ENCODE measurements at places on chromosomes 12 and 14. TPM values are rescaled to one million over a fixed set of nuclear protein-coding genes. Genes with fewer than 3 reads are reported as not detected.

Gene SLC7A8
- 23.7 TPM for total RNA-seq

Gene TAS2R42
- not detected for total RNA-seq

Gene TMEM132C
- total RNA-seq = 10.5 TPM

Gene CLEC4C
- total RNA-seq = not detected

Gene TNS2
- total RNA-seq = 153 TPM

- H3K36me3 ChIP-seq = no peaks in the 10 kb centered on the region
- H3K27ac ChIP-seq = no peak overlapping the region
- no peak overlapping the region for H3K4me3 ChIP-seq
- H3K27me3 ChIP-seq = no peaks in the 10 kb centered on the region
These were observed 144.3 kb upstream of the GSC start for GRCh38 chr14:94914191-94914590.

GRCh38 chr14:31819281-31819680, 257.8 kb upstream of the ARHGAP5 start:
- H3K4me3 ChIP-seq = no peak overlapping the region
- H3K4me1 ChIP-seq = no peaks in the 10 kb centered on the region
- no peak overlapping the region for H3K27ac ChIP-seq

GRCh38 chr14:34060651-34060999, 109.8 kb upstream of the EGLN3 start:
- no peaks in the 10 kb centered on the region for H3K36me3 ChIP-seq
- H3K27ac ChIP-seq = peak overlapping the region; percentile 97

DNA sequence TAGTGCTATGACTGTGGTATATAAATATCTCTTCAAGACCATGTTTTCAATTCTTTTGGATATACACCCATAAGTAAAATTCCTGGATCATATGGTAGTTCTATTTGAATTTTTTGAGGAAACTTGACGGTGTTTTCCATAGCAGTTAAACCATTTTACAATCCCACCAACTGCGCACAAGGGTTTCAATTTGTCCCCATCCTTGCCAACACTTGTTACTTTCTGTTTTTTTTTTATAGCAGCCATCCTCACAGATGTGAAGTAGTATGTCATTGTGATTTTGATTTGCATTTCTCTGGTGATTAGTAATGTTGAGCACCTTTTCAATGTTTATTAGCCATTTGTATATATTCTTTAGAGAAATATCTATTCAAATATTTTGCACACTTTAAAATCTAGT, 14.5 kb upstream of the A2M start:
- H3K27ac ChIP-seq = no peak overlapping the region
- H3K4me3 ChIP-seq = no peak overlapping the region
- H3K4me1 ChIP-seq = no peaks in the 10 kb centered on the region
- H3K36me3 ChIP-seq = no peaks in the 10 kb centered on the region

DNA sequence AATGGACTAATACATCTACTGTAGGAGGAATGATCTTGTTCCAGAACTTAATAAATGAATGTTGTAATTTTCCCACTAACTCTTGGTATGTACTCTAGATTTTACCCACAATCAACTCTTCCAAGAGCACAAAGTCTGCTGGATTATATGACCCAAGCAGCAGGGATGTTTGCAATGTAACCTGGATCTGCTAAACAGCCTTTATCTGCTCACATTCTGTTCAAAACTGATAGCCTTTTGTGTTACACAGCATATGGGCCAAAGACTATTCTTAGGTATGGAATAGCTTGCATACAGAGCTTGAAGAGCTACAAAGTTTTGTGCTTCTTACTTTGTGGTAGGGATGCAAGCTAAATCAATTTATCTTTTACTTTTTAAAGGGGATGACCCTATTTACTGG, 213.7 kb upstream of the DCN start:
- H3K4me3 ChIP-seq = no peak overlapping the region
- H3K27me3 ChIP-seq = no peaks in the 10 kb centered on the region
- no peak overlapping the region for H3K27ac ChIP-seq
- no peaks in the 10 kb centered on the region for H3K36me3 ChIP-seq
- DNase-seq = no peak

DNA sequence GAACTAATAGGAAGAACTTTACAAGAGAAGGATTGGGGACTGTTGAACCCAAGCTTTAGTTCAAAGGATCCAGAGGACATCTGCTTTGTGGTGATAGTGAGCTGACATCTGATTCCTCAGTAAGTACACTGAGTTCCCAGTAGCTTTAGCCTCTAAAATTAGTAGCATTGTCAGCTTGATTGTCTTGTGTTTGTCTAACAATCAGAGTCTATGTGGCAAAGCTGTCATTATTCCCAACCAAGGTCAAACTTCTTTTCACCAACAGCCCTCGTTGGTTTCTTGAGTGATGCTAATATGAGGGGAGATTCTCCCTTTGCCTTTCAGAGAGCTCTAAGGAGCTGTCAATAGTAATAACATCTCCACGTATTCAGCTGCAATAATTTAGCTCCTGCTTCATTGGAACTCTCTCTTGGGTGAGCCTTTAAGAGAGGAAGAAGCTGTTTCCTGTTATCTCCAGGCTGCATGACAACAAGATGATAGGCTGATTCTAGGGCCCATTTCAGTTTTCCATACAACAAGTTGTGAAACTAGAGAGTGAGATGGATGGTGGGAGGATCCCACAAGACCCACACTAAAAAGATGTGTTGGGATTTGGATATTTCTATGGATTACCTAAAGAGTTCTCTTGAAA, 46.7 kb downstream of the TGFB3 start:
- no peaks in the 10 kb centered on the region for H3K27me3 ChIP-seq
- H3K27ac ChIP-seq = peak overlapping the region; percentile 33
- peaks cover 8% of the 10 kb centered on the region for H3K4me1 ChIP-seq
- no peak for DNase-seq
- no peaks in the 10 kb centered on the region for H3K36me3 ChIP-seq
- no peak overlapping the region for H3K4me3 ChIP-seq

- no peak overlapping the region for H3K27ac ChIP-seq
- H3K36me3 ChIP-seq = no peaks in the 10 kb centered on the region
- no peaks in the 10 kb centered on the region for H3K27me3 ChIP-seq
- no peak overlapping the region for H3K4me3 ChIP-seq
- no peak for DNase-seq
These were observed 62.6 kb upstream of the TMCC3 start for GRCh38 chr12:94712815-94713515.

- H3K27me3 ChIP-seq = no peaks in the 10 kb centered on the region
- H3K4me3 ChIP-seq = no peak overlapping the region
- H3K4me1 ChIP-seq = no peaks in the 10 kb centered on the region
- peak; percentile 94 for DNase-seq
- peaks cover 78% of the 10 kb centered on the region for H3K36me3 ChIP-seq
- H3K27ac ChIP-seq = peak overlapping the region; percentile 76
These were observed 50.7 kb downstream of the TPCN1 start for GRCh38 chr12:113271853-113272561.

- DNase-seq = no peak
- no peaks in the 10 kb centered on the region for H3K36me3 ChIP-seq
- no peak overlapping the region for H3K27ac ChIP-seq
These were observed 822.3 kb downstream of the LRFN5 start for GRCh38 chr14:42428996-42429395.

DNA sequence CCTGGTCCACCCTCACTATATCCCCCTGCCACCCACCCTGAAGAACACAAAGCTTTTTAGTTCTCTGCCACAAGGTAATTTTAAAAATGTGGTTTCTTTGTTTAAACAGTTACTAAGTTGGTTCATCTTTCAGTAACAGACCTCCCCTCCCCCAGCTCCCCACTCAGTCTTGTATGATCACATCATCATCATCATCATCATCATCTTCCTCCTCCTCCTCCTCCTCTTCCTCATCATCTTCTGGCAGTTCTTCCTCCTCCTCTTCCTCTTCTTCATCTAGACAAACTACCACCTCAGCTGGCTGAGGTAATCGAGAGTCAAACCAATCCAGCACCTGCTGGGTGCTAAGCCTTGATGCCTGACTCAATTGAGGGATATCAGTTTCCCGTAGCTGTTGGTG, 10.5 kb downstream of the HOMEZ start:
- H3K36me3 ChIP-seq = peaks cover 11% of the 10 kb centered on the region
- H3K4me1 ChIP-seq = peaks cover 8% of the 10 kb centered on the region
- H3K27ac ChIP-seq = no peak overlapping the region
- DNase-seq = no peak
- no peaks in the 10 kb centered on the region for H3K27me3 ChIP-seq

- no peak overlapping the region for H3K27ac ChIP-seq
- no peak for DNase-seq
- H3K4me3 ChIP-seq = no peak overlapping the region
- H3K36me3 ChIP-seq = no peaks in the 10 kb centered on the region
These were observed 138.7 kb downstream of the MED13L start for GRCh38 chr12:116138781-116139180.

- no peak for DNase-seq
- no peaks in the 10 kb centered on the region for H3K4me1 ChIP-seq
- no peak overlapping the region for H3K4me3 ChIP-seq
- peak overlapping the region; percentile 78 for H3K27ac ChIP-seq
These were observed 135.4 kb downstream of the NCOR2 start for GRCh38 chr12:124431971-124432370.

GRCh38 chr14:68392393-68393141, 400.3 kb downstream of the ZFP36L1 start:
- no peaks in the 10 kb centered on the region for H3K4me1 ChIP-seq
- H3K27me3 ChIP-seq = no peaks in the 10 kb centered on the region
- no peaks in the 10 kb centered on the region for H3K36me3 ChIP-seq
- H3K27ac ChIP-seq = peak overlapping the region; percentile 67
- H3K4me3 ChIP-seq = no peak overlapping the region
- DNase-seq = peak; percentile 79

DNA sequence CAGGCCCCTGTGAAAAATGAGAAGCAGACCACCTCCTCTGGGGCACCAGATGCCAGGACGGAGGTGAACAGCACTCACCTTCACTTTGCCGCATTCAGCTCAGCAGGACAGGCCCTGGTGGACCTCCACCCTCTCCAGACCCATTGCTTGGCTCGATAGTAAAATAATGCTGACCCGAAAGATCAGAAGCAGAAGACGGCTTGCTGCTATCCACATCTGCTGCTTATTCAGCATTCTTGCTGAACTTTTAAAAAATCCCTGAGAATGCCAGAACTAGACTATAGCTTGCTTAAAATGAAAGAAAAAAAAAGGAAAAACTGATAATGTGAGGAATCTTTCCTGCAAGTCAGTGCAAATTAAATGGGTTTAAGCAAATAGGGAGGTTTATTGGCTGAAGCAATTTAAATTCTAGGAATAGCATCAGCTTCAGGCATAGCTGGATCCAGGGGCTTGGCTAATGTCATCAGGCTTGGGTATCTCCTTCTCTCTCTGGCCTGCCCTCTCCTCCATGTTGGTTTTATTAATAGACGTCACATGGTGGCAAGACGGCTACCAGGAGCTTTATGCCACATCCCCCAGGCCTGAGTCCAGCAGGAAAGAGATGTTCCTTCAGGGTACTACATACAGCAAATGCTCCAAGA, 137.9 kb downstream of the SCARB1 start:
- H3K4me3 ChIP-seq = no peak overlapping the region
- peaks cover 30% of the 10 kb centered on the region for H3K4me1 ChIP-seq
- no peak for DNase-seq
- no peaks in the 10 kb centered on the region for H3K27me3 ChIP-seq
- peak overlapping the region; percentile 1 for H3K27ac ChIP-seq

DNA sequence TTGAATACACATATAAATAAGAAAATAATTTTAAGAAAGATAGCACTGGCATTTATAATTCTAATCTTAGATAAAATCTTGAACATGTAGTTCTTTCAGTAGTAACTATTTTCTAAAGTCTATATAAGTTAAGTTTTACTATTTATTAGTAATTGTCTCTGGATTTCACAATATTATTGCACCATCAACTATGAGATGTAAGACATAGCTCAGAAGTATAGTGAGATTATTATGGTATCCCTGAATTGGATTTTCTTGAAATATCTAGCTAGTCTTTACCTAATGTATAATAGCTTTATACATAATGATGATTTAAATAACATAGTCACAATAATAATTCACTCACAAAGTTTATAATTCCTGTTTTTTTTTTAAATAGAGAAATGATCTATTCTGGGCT, 6.7 kb downstream of the CLEC12A start:
- H3K27me3 ChIP-seq = no peaks in the 10 kb centered on the region
- DNase-seq = no peak
- H3K4me1 ChIP-seq = no peaks in the 10 kb centered on the region
- no peaks in the 10 kb centered on the region for H3K36me3 ChIP-seq

DNA sequence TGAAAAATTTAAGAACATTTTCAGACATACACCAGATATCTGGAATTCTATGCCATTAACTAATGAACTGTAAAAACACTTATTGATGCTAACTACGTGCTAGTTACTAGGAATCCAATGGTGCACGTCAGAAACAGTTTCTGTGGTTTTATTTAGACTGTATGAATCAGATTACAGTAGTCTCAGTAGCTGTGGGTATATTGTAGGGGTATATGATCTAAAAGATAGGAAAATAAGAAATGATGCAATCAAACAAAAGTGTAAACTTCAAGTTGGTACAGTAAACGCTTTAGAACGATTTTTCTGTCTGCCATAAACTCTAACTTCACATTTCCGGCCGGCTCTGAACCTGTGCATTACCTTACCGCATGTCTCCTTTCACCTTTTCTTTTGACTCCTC, 2.3 kb downstream of the ABCC9 start:
- no peaks in the 10 kb centered on the region for H3K27me3 ChIP-seq
- H3K4me1 ChIP-seq = no peaks in the 10 kb centered on the region
- H3K36me3 ChIP-seq = peaks cover 8% of the 10 kb centered on the region
- no peak overlapping the region for H3K4me3 ChIP-seq

- H3K36me3 ChIP-seq = no peaks in the 10 kb centered on the region
- no peak overlapping the region for H3K4me3 ChIP-seq
- H3K27me3 ChIP-seq = no peaks in the 10 kb centered on the region
These were observed 239.9 kb upstream of the MIS18BP1 start for GRCh38 chr14:45492876-45493275.

DNA sequence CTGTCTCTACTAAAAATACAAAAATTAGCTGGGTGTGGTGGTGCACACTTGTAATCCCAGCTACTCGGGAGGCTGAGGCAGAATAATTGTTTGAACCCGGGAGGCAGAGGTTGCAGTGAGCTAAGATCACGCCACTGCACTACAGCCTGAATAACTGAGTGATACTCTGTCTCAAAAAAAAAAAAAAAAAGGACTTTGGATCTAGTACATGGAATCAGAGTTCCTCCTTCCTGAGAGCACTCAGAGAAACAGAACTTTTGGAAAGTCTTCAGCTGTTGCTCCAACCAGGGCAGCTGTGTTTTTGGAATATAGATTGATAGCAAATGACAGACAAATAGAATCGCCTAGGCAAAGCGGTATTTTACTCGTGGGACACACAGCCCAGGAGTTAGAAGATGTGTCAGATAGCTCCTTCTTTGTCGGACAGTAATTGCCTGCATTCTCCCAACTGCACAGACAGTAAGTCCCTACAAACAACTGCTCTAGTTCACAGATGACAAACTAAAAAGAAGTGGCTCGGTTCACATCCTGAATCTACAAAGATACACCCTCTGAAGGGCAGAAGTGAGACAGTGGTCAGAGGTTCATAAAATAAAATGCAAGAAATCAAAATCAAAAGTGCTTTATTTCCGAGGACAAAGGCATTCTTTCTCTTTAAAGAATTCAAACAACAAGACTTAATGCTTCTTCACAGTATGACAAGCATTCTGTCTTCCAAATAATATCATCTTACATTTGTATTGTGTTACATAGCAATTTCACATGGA, 17.1 kb upstream of the NEK9 start:
- H3K36me3 ChIP-seq = peaks cover 11% of the 10 kb centered on the region
- DNase-seq = no peak
- H3K27ac ChIP-seq = peak overlapping the region; percentile 58
- H3K4me3 ChIP-seq = no peak overlapping the region

- DNase-seq = no peak
- H3K27ac ChIP-seq = no peak overlapping the region
- H3K36me3 ChIP-seq = no peaks in the 10 kb centered on the region
- H3K4me3 ChIP-seq = no peak overlapping the region
These were observed 27.4 kb downstream of the BCL2L14 start for GRCh38 chr12:12097891-12098690.

All from right atrium auricular region (tissue), 2 donors.